GOT3 (cell line): ENCODE measurements at places on chromosomes 3 and 15.

- no peak for DNase-seq
Measured at GRCh38 chr3:71135373-71136088, 448.0 kb downstream of the FOXP1 start.

DNA sequence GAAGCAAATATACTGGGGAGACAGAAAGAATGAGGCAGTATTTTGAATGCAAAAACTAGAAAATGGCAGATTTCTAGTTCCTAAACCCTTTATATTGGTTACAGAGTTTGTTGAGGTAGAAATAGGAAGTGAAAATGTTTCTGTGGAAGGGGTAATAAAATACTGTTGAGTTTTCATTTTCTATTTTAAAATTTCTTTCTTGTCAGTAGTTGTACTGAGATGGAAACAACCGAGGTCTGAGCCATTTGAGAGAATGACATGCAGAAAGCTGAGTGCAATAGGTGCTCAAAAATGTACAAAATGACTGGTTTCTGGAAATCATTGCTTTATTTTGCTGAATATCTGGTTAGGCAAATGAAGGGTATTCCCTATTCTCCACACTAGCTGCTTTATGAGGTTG is 361.4 kb downstream of the CHL1 start:
- DNase-seq, result no peak

GRCh38 chr3:195072916-195073564 is 197.9 kb downstream of the XXYLT1 start:
- DNase-seq, result no peak

DNA sequence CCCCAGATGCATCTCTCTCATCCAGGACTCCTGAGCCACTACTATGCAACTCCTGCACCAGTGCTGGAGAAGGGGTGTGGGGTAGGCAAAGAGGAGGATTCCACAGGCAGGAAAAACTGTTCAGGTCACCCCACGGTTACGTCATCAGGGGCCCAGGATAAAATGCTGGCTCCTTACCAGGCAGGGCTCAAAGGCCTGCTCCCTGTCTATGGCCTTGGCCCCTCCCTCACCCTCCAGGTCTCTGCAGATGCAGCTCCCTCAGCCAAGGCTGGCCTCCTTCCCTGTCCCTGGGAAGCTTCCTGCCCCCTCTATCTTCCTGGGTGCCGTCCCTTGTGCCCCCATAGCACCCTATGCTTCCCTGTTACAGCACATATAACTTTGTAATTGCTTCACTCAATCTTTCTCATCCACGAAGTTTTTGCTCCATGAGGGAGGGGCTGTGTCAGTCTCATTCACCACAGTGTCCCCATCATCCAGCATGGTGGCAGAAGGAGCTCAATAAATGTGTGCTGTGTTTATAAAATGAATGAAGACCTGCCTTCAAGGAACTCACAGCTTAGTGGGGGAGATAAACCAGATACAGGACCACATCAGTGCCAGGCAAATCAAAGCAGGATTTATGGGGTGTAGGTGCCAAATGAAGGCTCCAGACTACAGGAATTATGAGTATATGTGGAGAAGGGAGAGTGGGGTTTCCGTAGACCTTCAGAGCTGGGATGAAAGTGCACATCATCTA is 18.6 kb downstream of the KBTBD13 start:
- DNase-seq, result no peak

- no peak for DNase-seq
Measured at GRCh38 chr3:87771337-87772192, 287.2 kb downstream of the CGGBP1 start.

GRCh38 chr3:143139762-143140161 is 20.2 kb downstream of the CHST2 start:
- no peak for DNase-seq
